ENCODE measurements at places on chromosomes 13 and 19.

DNA sequence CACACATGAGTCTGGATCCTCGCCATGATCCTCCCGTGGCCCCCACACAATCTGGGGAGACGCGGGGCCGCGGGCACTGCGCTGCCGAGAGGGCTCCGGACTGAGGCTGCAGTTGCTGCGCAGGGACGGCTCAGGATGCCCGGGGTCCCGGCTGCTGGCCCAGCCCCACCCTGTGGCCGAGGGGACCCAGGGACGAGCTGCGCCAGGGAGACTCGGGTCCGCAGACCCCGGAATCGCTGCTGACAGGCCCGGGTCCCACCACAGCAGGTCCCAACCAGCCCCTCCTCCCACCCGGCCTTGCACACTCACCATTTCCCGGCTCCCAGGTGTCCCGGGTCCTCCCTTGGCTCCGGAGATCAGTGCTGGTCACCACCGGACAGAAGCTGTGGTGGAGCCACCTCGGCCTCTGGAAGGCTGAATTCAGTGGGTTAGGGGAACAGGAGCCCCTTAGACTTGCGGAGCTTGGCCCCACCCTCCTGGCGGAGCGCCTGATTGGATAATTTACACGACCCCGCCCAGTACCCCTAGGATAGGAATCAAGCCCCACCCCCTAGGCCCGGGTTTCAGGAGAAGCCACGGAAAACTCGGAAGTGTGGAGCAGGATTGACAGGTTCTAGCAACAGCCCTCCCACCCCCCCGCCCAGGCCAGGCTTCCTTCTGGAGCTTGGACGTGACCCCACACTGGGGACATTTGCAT, 57.4 kb downstream of the ZNF44 start:
- DNase-seq: no peak

GRCh38 chr19:12763100-12763499, 11.5 kb downstream of the BEST2 start:
- no peak for DNase-seq

- no peak for DNase-seq
Measured at GRCh38 chr19:34493649-34494044, 12.1 kb downstream of the WTIP start.

GRCh38 chr13:44508562-44509077, 67.5 kb downstream of the TSC22D1 start:
- DNase-seq: no peak

DNA sequence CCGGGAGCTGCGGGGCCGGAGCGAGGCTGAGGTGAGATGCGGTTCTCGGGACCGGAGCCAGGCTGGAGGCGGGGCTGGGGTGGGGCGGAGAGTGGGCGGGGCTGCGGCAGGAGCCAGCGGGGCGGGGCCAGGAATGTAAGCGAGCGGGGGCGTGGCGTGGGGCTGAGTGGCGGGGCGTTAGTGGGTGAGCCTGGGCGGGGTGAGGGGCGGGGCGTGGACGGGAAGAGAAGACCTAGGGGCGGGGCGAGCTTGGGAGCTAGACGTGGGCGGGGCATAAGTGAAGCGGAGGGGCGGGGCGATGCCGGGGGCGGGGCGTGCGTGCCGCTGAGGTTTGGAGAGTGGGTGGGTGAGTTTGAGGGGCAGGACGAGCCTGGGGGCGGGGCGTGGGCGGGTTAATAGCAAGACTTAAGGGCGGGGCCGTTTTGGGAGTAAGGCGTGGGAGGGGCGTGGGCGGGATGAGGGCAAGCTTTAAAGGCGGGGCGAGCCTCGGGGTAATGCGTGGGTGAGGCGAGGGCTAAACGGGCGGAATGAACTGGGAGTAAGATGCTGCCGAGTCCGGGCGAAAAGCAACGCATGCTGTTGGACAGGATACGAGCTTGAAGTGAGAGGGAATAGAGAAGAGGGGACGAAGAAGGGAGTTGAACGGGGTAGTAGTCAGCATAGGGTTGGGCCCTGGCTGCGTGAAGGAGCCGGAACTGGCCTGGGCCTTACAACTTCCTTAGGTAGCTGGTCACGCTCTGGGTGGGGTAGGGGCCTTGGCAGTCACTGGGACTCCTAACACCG, 572 bp downstream of the SNAPC2 start:
- no peak for DNase-seq

DNA sequence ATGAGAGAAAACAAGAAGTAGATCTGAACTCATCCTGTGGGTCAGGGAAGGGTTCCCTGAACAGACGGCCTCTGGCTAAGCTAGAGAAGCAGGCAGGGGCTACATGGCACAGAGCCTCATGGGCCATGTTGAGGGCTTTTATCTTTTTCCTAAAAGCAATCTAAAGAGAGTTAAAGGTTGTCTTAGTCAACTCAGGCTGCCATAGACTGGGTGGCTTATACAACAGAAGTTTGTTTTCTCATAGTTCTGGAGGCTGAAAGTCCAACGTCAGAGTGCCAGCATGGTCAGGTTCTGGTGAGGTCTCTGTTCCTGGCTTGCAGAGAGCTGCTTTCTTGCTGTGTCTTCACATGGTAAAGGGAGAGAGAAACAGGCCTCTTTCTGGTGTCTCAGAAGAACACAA, 2.9 kb upstream of the MBNL2 start:
- DNase-seq: no peak

- no peak for DNase-seq
Measured at GRCh38 chr13:36259361-36260137, 38.1 kb downstream of the CCDC169 start.

DNA sequence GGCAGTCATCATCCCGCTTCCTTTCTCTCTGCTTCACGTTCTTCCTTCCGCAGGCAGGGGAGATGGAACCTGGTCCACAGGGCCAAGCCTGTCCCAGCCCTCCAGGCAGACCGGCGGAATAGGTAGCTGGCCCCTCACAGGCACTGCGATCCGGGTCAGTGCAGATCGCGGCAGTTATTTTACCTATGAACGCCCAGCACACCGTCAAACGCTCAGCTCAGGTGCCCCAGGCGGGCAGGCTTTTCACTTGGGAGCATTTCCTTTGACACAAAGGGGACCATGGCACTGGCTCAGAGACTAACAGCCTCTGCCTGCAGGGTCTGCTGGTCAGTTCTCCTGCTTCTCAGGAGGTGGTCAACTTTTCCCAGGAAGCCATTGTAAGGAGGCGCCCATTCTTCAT, 97.0 kb upstream of the ZNF98 start:
- no peak for DNase-seq

DNA sequence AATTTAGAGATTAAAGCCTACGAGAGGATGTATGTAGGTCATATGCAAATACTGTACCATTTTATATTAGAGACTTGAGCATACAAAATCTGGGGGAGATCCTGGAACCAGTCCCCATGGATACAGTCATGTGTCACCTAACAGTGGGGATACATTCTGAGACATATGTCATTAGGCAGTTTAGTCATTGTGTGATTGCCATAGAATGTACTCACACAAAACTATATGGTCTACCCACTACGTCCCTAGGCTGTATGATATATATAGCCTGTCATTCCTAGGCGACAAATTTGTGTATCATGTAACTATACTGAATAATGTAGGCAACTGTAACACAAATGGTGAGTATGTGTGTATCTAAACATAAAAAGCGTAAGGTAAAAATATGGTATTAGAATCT, 62.8 kb downstream of the WDFY2 start:
- no peak for DNase-seq

DNA sequence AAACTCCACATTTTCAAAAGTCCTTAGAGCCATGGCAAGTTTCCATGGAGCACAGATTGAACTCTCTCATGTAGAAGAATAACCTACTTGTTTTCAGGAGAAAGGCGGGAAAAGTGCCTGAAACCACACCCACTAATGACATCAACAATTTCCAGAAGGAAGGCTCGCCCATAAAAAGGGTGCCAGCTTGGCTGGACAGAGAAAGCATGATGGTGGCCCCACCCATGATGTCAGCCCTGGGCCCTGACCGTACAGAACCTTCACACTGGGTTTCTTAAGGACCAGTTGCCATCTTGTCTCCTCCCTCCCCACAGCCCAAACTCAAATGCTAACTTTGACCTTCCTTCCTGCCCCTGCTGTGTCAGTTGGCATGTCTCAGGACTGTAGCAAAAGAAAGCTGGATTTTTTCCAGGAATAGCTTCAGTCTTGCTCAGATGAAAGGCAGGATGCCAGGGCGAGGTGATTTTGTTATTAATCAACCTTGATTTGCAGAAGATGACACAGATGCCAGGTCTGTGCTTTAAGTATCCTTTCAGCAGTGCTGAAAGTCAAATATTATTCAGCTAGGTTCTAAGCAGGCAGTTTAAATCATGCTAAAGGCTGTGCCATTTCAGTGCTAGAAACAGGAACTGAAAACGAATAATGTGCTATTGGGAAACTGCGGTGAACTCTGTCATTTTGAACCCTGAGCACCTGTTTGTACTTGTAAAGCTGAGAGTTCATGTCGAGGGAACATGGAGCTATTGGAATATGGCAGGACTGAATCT, 89.5 kb upstream of the RFC3 start:
- DNase-seq: no peak

- no peak for DNase-seq
Measured at GRCh38 chr13:33353210-33353609, 67.7 kb upstream of the STARD13 start.

GRCh38 chr13:107842562-107843180, 372.7 kb downstream of the LIG4 start:
- no peak for DNase-seq

DNA sequence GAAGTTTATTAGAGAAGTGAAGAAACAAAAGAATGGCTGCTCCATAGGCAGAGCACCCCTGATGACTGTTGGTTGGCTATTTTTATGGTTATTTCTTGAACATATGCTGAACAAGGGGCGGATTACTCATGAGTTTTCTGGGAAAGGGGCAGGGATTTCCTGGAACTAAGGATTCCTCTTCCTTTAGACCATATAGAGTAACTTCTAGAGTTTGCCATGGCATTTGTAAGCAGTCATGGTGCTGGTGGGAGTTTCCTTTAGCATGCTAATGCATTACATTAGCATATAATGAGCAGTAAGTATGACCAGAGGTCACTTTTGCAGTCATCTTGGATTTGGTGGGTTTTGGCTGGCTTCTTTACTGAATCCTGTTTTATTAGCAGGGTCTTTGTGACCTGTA, 38.7 kb upstream of the PCDH8 start:
- DNase-seq: no peak

GRCh38 chr19:15769586-15769985, 17.9 kb upstream of the OR10H5 start:
- DNase-seq: no peak

DNA sequence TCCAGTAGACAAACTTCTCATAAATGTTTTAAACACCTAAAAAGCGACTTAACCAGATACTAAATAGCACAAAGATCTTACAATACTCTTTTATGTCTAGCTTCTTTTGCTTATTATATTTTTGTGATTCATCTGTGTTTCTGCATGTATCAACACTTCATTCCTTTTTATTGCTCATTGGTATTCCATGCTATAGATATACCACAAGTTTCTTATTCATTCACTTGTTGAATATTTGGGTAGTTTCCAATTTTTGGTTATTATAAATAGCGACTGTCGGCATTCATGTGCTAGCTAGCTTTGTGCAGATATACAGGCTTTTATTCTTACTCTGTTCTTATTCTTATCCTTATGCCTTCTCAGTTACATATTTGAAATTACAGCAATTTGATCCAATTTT, 50.0 kb upstream of the RGCC start:
- no peak for DNase-seq

- DNase-seq: no peak
Measured at GRCh38 chr13:110885966-110886869, 28.7 kb downstream of the ANKRD10 start.

Data from cortex of kidney (tissue), 1 donor.